ENCODE measurements at places on chromosomes 3 and 15. TPM values are rescaled to one million over a fixed set of nuclear protein-coding genes. Genes with fewer than 3 reads are reported as not detected.

DNA sequence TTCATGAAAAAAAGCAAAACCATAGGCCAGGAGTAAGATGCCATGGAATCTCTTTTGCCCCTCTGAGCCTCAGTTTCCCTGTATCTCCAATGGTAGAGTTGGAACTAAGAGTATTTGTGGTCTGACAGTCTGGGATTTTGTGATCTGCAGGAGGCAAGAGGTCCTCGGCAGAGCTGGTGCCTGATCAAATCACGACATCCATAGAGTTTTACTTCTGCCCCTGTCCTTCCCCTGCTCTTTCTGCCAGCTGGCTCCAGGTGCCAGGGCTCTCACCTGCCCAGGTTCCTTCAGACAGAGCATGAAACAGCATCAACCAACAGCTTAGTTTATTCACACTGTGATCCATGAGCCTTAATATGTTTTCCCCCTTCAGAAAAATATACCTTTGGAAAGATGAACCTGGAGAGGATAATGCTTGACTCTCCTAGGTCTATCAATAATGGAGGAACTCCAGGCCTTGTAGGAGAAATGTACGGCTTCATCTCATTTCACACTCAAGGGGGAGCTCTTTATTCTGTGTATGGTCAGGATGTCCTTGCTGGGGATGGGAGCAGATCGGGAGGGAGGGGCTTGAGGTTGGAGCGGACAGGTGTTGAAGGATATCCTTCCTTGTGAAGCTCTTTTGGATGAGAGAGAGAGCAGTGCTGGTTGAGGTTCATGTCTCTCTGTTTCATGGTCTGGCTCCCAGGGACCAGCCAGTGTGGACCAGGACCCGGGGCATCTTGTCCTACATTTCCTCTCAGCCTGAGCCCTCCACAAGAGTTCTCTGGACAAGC lies 309.9 kb downstream of the RPLP1 start:
- no peak for DNase-seq
- peaks cover 4% of the 10 kb centered on the region for H3K27me3 ChIP-seq
- H3K36me3 ChIP-seq: peaks cover 5% of the 10 kb centered on the region
- no peak overlapping the region for H3K27ac ChIP-seq
- no peaks in the 10 kb centered on the region for H3K4me1 ChIP-seq
- H3K4me3 ChIP-seq: no peak overlapping the region

DNA sequence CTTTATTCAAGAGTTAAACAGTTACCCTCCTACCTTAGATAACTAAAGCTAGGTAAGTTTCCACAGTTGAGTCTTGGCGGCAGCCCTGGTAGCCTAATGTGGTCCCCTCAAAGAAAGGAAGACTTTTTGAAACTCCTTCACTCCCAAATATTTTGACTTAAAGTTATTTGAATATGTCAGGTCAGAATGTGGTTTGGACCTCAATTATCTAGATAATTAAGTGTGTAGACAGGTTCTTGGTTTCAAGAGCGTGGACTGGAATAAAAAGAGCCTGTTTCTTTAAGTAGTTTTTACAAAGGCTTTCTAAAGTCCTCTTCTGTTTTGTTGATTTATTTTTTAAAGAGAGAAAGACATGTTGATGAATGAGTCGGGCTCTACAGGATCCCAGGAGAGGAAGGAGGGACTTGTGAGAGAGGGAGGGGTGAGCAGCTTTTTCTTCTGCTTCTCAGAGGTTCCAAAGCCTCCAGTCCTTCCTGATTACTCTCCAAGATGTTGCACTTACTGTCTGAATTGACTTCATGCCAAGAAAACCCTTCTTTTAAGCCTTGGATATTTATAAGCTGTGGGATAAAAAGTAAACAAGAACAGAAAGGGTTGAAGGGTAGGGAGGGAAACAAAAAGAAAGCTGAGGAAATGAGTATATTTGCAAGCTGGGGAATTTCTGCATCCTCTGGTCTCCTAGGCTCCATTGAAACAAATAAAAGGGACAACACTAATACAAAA lies 457.4 kb downstream of the IGSF11 start:
- no peaks in the 10 kb centered on the region for H3K4me1 ChIP-seq
- DNase-seq: no peak
- no peaks in the 10 kb centered on the region for H3K27me3 ChIP-seq
- no peak overlapping the region for H3K4me3 ChIP-seq
- H3K36me3 ChIP-seq: no peaks in the 10 kb centered on the region
- H3K27ac ChIP-seq: no peak overlapping the region

GRCh38 chr15:38207621-38208020 lies 45.0 kb upstream of the SPRED1 start:
- H3K4me1 ChIP-seq: no peaks in the 10 kb centered on the region
- peaks cover 2% of the 10 kb centered on the region for H3K27me3 ChIP-seq
- no peak overlapping the region for H3K27ac ChIP-seq
- H3K36me3 ChIP-seq: no peaks in the 10 kb centered on the region

The TGM4 gene
- not detected for total RNA-seq

GRCh38 chr15:101037090-101037830 lies 118.1 kb downstream of the LRRK1 start:
- no peak overlapping the region for H3K27ac ChIP-seq
- peak; percentile 0 for DNase-seq
- peaks cover 18% of the 10 kb centered on the region for H3K36me3 ChIP-seq

The CDCP1 gene
- 0.71 TPM for total RNA-seq

GRCh38 chr3:74611206-74611605 lies 3.3 kb downstream of the CNTN3 start:
- no peaks in the 10 kb centered on the region for H3K4me1 ChIP-seq
- no peaks in the 10 kb centered on the region for H3K36me3 ChIP-seq
- peaks cover 4% of the 10 kb centered on the region for H3K27me3 ChIP-seq
- no peak overlapping the region for H3K27ac ChIP-seq
- no peak overlapping the region for H3K4me3 ChIP-seq

DNA sequence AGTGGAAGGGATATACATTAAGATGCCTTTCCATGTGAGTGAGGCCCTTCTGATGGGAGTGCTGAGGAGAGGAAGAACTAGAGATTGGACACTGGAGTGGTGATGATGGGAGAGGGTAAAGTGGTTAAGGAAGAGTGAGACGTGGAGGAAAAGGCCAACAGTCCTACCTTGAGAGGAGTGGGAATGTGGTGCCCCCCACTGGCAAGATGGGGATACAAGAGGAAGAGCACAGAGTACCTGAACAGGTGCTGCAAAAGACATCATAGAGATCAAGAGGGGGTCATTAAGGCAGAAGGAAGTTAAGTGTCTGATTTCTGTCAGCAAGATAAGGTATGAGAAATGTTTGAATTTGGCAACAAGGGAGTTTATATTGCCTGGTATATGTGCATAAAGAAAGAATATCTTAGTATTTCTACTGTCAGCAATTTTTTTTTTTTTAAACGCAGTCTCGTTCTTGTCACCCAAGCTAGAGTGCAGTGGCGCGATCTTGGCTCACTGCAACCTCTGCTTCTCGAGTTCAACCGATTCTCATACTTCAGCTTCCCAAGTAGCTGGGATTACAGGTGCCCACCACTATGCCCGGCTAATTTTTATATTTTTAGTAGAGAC lies 34.0 kb downstream of the ARIH2 start:
- H3K36me3 ChIP-seq: no peaks in the 10 kb centered on the region
- peaks cover 10% of the 10 kb centered on the region for H3K4me1 ChIP-seq
- H3K27ac ChIP-seq: peak overlapping the region; percentile 9
- DNase-seq: peak; percentile 50

- peaks cover 6% of the 10 kb centered on the region for H3K4me1 ChIP-seq
- H3K36me3 ChIP-seq: no peaks in the 10 kb centered on the region
- peaks cover 2% of the 10 kb centered on the region for H3K27me3 ChIP-seq
- H3K4me3 ChIP-seq: no peak overlapping the region
- H3K27ac ChIP-seq: no peak overlapping the region
- DNase-seq: no peak
Measured at GRCh38 chr3:11629716-11630115, 14.0 kb downstream of the VGLL4 start.

The LCTL gene
- not detected for total RNA-seq

- H3K27me3 ChIP-seq: no peaks in the 10 kb centered on the region
- H3K4me3 ChIP-seq: no peak overlapping the region
- H3K36me3 ChIP-seq: no peaks in the 10 kb centered on the region
- H3K27ac ChIP-seq: no peak overlapping the region
- no peak for DNase-seq
- no peaks in the 10 kb centered on the region for H3K4me1 ChIP-seq
Measured at GRCh38 chr15:51579012-51579411, 43.6 kb downstream of the DMXL2 start.

- no peaks in the 10 kb centered on the region for H3K4me1 ChIP-seq
- H3K27ac ChIP-seq: no peak overlapping the region
- no peaks in the 10 kb centered on the region for H3K27me3 ChIP-seq
- no peak overlapping the region for H3K4me3 ChIP-seq
Measured at GRCh38 chr3:24550588-24550987, 55.9 kb upstream of the THRB start.

The DOCK3 gene
- total RNA-seq: 13.4 TPM

- peaks cover 9% of the 10 kb centered on the region for H3K27me3 ChIP-seq
- H3K36me3 ChIP-seq: no peaks in the 10 kb centered on the region
- peak overlapping the region; percentile 43 for H3K27ac ChIP-seq
- peak overlapping the region; percentile 53 for H3K4me3 ChIP-seq
- peaks cover 45% of the 10 kb centered on the region for H3K4me1 ChIP-seq
Measured at GRCh38 chr3:195896361-195897080, 11.8 kb downstream of the TNK2 start.

The C3orf85 gene
- not detected for total RNA-seq

- H3K36me3 ChIP-seq: peaks cover 10% of the 10 kb centered on the region
- H3K27ac ChIP-seq: no peak overlapping the region
- DNase-seq: no peak
- no peaks in the 10 kb centered on the region for H3K4me1 ChIP-seq
Measured at GRCh38 chr3:87615506-87615905, 339.1 kb upstream of the POU1F1 start.

The WDR93 gene
- total RNA-seq: not detected

The GPR27 gene
- total RNA-seq: 4.7 TPM

DNA sequence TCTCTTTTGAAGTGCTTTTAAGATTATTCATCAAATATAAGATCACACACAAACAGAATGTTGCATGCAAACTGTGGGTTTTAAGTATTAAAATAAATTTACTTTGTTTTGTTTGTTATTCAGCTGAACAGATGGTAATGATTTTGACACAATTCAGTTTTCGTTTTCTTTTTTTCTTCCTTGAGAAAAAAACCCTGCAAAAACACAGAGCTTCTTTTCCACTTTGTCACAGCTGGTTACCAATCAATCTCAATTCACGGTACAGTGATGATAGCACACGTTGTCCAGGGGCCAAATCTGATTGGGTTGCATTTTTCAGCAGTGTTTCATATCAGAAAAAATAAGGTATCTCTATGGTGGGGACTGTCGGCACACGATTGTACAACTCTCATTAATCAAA lies 473.6 kb downstream of the ROBO2 start:
- H3K4me3 ChIP-seq: no peak overlapping the region
- no peaks in the 10 kb centered on the region for H3K36me3 ChIP-seq
- H3K27ac ChIP-seq: no peak overlapping the region
- no peaks in the 10 kb centered on the region for H3K27me3 ChIP-seq
- DNase-seq: no peak

The C3orf20 gene
- total RNA-seq: not detected

GRCh38 chr3:187743195-187744141 lies 1.8 kb downstream of the BCL6 start:
- H3K27me3 ChIP-seq: peaks cover 18% of the 10 kb centered on the region
- no peak overlapping the region for H3K27ac ChIP-seq
- peak; percentile 43 for DNase-seq

GRCh38 chr3:13883681-13884080 lies 3.8 kb upstream of the WNT7A start:
- H3K4me3 ChIP-seq: no peak overlapping the region
- no peaks in the 10 kb centered on the region for H3K4me1 ChIP-seq
- peaks cover 24% of the 10 kb centered on the region for H3K27me3 ChIP-seq
- H3K27ac ChIP-seq: no peak overlapping the region
- DNase-seq: no peak
- H3K36me3 ChIP-seq: no peaks in the 10 kb centered on the region

The CCDC33 gene
- 0.49 TPM for total RNA-seq

DNA sequence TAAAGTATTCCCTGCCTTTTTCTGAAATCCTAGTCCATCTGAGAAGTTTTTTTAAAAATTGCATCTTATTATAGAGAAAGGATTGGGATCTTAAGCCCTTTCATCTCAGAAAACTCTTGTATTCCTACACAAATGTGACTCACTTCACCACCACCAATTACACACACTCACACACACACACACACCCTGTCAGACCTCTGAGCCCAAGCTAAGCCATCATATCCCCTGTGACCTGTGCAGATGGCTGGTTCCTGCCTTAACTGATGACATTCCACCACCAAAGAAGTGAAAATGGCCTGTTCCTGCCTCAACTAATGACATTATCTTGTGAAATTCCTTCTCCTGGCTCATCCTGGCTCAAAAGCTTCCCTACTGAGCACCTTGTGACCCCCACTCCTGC lies 1181.9 kb downstream of the ROBO2 start:
- no peak overlapping the region for H3K27ac ChIP-seq
- no peaks in the 10 kb centered on the region for H3K27me3 ChIP-seq
- peaks cover 9% of the 10 kb centered on the region for H3K4me1 ChIP-seq
- no peak for DNase-seq

The CDHR4 gene
- total RNA-seq: not detected

DNA sequence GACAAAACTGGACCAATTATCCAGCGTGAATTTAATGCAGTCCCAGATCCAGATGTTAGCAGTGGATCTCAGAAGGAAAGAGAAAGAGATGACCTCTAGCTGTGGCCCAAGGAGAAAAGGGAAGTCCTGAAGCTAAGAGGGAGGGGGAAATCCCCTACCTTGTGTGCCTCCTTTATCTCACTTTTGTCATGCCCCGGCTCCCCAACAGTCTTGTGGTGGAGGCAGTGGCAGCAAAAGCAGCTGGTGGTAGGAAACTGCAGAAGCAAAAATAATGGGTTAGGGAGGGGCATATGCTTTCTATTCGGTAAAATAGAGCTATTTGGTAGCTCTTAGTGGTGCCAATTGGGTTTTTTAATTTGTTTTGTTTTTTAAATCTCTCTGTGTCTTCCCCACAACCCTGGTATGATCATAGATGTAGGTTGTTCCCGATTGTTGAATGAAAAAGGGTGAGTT lies 56.5 kb downstream of the MCTP2 start:
- no peaks in the 10 kb centered on the region for H3K4me1 ChIP-seq
- DNase-seq: no peak
- no peaks in the 10 kb centered on the region for H3K27me3 ChIP-seq
- no peak overlapping the region for H3K27ac ChIP-seq

DNA sequence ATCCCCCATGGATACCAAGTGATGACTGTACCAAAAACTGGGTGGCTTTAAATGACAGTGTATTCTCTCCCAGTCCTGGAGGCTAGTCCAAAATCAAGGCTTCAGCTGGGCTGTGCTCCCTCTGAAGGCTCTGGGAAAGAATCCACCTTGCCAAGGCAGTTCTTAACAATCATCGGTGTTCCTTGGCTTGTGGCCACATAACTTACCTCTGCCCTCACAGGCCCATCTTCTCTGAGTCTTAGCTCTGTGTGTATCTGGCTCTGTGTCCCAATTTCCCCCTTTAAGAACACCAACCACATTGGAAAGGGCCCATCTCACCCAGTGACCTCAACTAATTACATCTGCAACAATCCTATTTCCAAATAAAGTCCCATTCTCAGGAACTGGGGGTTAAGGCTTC lies 503.0 kb upstream of the PROK2 start:
- no peak overlapping the region for H3K27ac ChIP-seq
- H3K4me3 ChIP-seq: no peak overlapping the region
- DNase-seq: no peak
- H3K36me3 ChIP-seq: no peaks in the 10 kb centered on the region

The SAMD7 gene
- not detected for total RNA-seq

- peaks cover 1% of the 10 kb centered on the region for H3K27me3 ChIP-seq
- no peak for DNase-seq
- H3K4me1 ChIP-seq: no peaks in the 10 kb centered on the region
- no peak overlapping the region for H3K27ac ChIP-seq
- no peak overlapping the region for H3K4me3 ChIP-seq
Measured at GRCh38 chr3:140397847-140398246, 280.0 kb upstream of the TRIM42 start.

- H3K27me3 ChIP-seq: no peaks in the 10 kb centered on the region
- no peak overlapping the region for H3K4me3 ChIP-seq
- no peaks in the 10 kb centered on the region for H3K36me3 ChIP-seq
Measured at GRCh38 chr3:150451329-150452048, 43.4 kb downstream of the TSC22D2 start.

Data from glutamatergic neuron (in vitro differentiated cells).